ENCODE measurements at places on chromosomes 2 and 18.

DNA sequence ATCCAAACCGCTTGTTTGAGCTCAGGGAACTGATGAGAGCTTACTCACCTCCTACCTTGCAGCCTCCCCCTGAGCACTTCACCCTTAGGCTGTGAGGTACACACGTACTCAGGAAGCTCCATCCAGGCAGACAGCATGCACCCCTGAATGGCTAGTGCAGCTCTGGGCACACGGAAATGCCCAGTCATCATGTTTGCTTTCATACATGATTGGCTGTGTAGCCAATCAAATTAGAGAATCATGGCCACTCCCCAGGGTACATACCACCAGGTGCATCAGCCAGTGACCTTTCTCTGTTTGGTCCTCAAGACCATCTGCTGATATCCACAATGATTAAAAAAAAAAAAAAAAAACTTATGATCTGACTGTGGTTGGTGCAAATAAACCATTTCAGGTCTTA lies 42.1 kb downstream of the RNF152 start:
- DNase-seq, result no peak

DNA sequence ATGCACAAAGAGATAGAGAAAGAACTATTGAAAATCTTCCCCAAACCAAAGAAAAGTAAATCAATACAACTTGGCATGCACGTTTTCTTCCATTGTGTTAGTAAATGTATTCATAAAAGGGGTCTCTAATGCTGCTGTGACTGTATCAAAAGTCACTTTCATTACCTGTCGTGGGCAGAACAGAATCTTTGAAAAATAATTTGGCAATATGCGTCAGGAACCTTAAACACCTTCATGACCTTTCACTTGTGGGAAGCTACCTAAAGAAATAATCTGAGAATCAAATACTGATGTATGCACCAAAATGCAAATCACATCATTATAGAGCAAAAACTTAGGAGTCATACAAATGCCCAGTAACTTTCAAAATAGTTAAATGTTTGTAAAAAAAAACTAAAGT lies 105.3 kb downstream of the ARL4C start:
- no peak for DNase-seq

DNA sequence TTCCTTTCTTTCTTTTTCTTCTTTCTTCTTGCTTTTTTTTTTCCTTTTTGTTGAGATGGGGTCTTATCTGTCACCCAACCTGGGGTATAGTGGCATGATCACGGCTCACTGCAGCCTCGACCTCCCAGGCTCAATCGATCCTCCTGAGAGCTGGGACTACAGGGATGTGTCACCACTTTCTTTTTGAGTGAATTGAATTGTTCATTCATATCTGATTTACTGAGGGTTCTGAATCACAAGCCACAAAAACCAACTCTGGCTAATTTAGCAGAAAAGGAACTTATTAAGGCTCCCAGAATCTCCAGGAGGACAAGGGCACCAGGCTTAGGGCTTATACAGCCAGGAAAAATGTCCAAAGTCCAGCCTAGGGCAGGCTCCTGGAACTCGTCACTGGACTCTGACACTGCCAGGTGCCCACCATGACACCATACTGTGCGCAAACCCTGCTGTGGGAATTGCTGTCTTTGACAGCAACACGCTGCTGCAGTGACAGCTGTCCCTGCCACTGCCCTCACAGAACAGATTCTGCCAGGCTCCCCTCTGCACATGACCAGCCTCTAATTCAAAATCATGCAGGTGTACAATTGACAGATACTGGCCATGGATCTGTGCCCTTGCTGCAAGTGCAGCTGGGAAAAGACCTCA lies 42.9 kb upstream of the EML6 start:
- DNase-seq, result peak; percentile 26

GRCh38 chr2:204662956-204663355 lies 117.7 kb downstream of the PARD3B start:
- no peak for DNase-seq

- DNase-seq, result no peak
These were observed 166.6 kb upstream of the TANK start for GRCh38 chr2:160993654-160994061.

GRCh38 chr2:236972491-236973342 lies 113.0 kb upstream of the COPS8 start:
- DNase-seq, result no peak

DNA sequence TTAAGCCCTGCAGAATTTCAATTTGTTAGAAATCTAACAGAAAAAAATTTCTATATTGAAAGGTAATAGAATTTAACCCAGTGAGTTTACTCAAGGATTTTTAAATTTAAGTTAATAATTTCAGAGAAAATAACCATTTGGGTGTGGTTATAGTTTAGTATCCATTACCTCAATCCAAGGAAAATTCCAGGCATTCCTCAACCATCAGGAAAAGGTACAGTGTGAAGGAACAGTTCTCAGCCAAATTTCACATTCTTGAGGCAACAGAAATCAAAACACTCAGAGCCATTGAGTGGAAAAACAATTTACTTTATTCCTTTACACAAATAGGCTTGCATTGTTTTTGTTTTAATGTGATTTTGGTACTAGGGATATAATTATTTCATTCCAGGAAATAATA lies 45.6 kb downstream of the ONECUT2 start:
- DNase-seq, result no peak

GRCh38 chr18:6255886-6256285 lies 158.8 kb downstream of the L3MBTL4 start:
- no peak for DNase-seq

DNA sequence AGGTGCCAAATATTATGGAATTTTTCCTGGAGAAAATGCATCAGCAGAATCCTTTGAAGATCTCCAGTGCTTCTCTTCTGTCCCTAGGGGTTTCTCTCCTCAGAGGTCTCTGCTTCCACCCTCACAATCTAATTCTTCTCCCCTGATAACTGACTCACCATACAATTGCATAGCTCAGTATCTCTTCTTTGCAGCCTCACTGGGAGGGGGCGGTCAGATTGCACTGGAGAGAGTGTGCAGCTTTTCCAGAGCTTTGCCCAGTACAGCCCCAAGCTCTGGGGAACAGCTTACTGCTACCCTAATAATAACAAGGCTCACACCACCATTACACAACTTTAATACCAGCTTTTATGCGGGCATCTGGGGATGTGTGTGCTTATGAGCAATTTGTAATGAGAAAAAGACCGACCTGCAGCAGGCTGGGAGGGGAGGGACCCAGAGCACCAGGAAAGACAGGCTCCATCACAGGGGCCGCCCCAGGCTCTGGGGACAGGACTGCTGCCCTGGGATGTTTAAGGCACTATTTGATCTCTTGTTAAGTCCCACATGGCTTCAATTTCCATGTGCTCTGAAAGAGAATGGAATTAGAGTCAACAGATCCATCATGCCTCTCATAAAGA lies 276.6 kb upstream of the SIX2 start:
- no peak for DNase-seq

DNA sequence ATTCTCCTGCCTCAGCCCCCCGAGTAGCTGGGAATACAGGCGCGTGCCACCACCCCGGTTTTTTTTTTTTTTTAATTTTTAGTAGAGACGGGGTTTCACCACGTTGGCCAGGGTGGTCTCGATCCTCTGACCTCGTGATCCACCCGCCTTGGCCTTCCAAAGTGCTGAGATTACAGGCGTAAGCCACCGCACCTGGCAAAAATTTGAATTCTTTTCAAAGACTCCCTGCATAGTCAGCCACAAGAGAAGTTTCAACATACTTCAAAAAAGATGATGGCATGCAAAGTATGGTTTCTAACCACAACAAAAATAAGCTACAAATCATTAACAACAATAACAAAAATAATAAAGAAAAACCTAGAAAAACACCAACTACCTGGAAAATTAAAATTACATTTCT lies 22.0 kb downstream of the HYCC2 start:
- no peak for DNase-seq

DNA sequence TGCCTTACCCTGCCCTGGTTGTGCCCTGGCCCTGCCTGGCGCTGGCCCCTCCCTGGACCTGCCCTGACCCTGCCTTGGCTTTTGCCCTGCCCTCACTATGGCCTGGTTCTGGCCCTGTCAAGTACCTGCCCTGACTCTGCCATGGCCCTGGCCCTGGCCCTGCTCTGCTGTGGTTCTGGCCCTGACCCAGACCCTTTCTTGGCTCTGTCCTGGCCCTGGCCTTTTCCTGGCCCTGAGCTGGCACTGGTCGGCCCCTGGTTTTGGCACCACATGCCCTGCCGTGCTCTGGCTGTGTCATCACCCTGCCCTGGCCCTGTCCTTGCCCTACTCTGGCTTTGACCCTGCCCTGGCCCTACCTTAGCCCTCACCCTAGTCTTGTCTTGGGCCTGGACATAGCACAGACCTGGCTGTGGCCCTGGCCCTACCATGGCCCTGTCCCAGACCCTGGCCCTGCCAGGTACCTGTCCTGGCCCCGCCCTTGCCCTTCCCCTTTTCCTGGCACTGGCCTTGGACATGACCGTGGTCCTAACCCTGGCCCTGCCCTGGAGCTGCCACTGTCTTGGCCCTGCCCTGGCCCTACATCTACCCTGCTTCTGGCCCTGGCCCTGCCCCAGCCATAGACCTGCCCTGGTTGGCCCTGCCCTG lies 4.8 kb upstream of the ANKRD62 start:
- no peak for DNase-seq

DNA sequence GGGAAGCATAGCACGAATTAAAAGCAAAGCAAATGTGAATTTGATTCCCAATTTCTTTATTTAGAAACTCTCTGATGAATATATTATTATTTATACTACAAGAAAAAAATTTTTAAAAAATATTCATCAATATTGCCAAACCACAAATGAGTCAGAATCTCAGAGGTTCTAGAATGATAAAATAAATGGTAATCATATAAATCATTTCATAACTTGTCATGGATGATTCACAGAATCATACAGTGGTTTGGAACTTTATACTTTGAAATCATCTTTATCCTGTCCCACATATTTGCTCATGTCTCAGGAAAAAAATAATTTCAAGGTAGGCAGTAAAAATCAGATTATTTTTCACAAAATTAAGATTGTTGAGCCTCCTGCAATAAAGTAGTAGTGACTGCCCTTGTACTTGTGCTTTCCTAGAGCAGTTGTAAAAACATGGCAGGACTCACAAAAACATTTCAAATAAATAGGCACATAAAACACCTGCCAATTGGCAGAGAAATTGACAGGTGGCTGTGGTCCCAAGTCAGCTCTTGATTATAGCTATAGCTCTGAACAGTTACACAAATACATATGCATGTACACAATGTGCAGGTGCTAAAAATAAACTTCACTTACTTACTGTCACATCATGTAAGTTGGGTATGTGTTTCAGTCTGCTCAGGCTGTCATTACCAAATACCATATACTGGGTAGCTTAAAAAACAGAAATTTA lies 273.9 kb upstream of the SESTD1 start:
- no peak for DNase-seq

DNA sequence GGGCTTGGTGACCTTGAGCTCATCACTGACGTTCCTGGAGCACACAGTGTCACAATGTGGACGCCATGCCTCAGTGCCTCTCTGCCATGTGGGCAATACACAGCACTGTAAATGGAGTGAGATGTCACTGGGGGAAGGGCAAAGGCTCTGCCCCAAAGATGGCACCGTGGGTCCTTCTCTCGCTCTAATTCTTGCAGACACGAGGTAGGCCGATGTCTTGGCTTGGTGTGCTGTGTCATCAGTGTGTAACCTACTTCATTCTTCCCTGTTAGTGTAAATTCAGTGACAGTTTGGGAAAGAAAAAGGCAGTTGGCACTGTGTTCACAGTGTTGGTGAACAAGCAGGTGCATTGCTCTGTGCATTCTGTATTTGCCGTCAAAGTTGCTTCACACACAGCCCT lies 309.3 kb upstream of the MYT1L start:
- DNase-seq, result no peak

- no peak for DNase-seq
These were observed 10.6 kb downstream of the MAPRE2 start for GRCh38 chr18:35051641-35052377.

DNA sequence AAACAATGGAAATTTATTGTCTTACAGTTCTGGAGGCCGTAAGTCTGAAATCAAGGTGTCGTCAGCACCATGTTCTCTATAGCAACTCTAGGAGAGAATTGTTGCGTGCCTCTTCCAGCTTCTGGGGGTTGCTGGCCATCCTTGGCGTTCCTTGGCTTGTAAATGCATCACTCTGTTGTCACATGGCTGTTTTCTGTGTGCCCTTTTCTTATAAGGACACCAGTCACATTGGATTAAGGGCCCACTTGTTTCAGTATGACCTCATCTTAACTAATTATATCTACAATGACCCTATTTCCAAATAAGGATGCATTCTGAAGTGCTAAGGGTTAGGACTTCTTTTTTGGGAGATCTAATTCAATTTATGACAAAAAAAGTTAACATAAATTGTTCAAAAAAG lies 1.4 kb upstream of the PLEK start:
- DNase-seq, result no peak

DNA sequence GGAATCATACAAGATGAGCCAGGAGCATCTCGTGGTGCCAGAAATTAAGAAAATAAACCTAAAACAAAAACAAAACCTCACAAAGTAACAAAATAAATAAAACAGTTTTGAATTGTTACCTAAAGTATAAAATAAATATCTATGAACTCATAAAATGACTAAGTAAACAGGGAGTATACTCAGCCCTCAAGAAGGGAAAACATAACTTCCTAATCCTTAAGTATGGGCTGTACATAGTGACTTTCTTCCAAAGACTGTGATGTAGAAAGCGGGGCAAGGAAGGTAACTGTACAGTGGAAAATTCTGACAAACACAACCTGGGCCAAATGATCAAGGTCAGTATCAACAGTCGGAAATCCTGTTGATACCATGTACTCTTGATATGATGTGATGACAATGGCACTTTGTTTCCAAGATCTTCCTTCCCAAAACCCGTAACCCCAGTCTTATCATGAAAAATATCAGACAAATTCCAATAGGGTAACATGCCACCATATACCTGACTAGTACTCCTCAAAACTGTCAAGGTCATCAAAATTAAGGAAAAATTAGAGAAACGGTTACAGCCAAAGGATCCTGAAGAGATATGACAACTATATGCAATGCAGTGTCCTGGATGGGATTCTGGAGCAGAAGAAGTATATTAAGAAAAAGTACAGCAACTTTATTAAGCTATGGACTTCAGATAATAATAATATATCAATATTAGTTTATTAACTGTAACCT lies 76.0 kb upstream of the XIRP2 start:
- DNase-seq, result no peak

DNA sequence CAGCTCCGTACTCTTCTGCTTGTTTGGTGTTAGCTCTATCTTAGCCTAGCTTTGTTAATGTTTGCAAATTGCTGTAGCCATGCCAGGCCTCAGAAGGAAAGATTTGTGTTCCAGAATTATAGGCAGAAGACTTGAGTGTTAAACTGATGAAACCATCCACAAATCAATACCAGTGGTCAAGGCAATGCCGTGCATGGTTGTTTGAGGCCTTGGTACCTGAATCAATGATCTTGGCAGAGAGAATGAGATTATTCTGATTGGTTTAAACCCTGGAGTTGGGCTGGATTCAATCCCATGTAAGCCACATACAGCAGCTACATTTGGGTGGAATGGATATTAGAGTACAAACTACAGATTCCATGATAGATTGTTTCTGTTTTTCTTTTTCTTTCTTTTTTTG lies 4.9 kb downstream of the HADHB start:
- DNase-seq, result no peak

Data from cerebellar cortex (tissue), 1 donor.